Right atrium auricular region (tissue), 2 donors: ENCODE measurements at places on chromosomes 7 and 10.

DNA sequence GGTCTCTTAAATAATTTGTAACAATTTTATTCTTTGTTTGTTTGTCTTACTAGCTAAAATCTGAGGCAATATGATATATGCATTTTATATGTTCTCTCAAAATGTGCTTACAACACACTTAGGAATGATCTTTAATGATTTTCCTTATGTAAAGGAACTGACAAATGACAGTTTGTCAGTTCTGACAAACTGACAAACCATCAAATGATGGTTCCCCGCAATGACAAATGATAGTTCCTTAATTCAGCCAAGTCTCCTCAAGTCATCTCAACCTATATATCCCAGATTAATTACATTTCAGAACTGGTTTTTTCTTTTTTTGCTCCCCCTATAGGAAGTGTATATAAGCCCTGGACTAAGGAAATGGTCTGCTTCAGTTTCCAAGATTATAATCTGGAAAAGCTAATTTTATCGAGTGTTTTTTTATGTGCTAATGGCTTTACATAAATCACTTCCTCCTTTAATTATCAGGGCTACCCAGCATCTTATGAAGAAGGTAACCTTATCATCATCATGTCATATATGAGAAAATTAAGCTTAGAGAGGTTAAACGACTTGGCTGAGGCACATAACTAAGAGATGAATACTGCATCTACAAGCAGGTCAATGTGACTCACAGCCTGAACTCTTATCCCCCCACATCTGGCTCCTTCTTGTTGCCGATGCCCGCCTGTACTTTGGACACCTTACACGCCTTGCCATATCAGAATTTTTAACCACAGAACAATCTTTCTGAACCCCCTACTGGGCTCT, 75.1 kb downstream of the RELN start:
- no peak for DNase-seq

DNA sequence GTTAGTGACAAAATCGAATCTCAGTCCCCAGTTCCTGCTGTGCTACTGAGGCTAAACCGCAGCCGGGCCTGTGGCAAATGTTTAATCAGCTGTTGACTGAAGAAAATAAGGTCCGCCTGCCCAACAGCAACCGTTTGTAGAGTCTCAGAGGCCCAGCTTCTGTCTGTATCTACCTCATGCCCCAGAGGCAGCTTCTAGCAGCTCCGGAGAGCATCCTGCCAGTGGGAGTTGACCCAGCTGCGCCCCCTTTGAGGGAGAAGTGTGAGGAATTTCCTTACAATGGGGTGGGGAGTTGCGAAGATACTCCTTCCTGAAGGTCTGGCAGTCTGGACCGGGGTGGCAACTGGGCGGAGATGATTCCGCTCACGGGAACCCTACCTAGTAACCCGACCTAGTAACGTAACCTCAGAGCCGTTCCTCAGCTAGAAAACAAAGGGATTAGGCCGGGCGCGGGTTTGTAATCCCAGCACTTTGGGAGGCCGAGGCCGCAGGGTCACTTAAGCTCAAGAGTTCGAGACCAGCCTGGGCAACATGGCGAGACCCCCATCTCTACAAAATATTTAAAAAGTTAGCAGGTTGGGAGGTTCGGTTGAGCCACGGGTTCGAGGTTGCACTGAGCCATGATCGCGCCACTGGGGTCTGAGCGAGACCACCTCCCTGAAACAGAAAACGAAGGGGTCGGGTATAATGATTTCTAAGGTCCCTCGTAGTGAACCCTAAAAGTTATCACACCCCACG, 846 bp upstream of the ZNF775 start:
- DNase-seq: peak; percentile 74

DNA sequence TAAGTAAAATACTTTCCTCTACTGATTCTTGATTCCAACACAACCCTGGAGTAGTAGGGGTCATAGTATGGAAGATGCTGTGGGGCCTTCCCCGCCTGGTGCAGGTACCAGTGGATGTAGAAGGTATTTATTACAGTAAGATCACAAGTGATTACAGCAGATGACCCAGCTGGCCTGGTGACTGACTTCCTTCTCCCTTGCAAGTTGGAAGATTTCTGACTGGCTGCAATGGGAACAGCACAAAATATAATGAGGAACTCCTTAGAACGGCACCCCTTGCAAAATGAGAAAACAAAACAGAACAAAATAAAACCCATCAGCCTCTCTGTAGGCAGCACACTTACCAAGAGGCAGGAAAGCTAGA, 61.7 kb upstream of the TARP start:
- no peak for DNase-seq

DNA sequence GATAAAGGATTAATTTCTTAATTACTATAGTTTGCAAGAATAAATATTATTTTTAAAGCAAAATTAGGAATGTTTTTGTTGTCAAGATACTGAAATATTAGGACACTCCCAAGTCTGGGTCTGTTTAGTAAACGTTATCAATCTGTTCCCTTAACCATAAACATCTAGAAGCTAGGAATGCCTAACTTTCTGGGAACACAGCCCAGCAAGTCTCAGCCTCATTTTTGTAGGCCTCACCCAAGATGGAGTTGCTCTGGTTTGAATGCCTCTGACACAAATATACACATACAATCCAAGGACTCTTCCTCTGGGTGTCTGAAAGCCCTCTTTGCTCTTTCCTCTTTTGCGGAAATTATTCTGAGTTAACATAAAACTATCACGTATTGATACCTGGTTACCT, 487.4 kb upstream of the CELF2 start:
- peak; percentile 18 for DNase-seq

- no peak for DNase-seq
These were observed 47.2 kb downstream of the THNSL1 start for GRCh38 chr10:25063644-25064043.

DNA sequence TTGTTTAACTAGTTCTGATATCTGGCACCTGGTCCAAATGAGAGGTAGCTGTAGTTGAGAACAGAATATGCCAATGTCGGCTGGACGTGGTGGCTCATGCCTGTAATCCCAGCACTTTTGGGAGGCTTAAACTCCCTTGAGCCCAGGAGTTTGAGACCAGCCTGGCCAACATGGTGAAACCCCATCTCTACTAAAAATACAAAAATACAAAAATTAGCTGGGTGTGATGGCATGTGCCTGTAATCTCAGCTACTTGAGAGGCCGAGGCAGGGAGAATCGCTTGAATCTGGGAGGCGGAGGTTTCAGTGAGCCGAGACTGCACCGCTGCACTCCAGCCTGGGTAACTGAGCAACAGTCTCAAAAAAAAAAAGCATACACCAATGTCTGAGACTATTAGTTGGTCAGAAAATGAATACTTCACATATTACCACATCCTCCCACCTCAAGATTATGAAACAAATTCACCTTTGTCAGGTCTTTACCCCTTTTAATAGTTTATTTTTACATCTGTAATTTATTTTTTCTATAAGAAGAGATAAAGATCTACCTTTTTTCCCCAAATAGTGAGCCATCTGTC, 38.8 kb downstream of the EPC1 start:
- no peak for DNase-seq

DNA sequence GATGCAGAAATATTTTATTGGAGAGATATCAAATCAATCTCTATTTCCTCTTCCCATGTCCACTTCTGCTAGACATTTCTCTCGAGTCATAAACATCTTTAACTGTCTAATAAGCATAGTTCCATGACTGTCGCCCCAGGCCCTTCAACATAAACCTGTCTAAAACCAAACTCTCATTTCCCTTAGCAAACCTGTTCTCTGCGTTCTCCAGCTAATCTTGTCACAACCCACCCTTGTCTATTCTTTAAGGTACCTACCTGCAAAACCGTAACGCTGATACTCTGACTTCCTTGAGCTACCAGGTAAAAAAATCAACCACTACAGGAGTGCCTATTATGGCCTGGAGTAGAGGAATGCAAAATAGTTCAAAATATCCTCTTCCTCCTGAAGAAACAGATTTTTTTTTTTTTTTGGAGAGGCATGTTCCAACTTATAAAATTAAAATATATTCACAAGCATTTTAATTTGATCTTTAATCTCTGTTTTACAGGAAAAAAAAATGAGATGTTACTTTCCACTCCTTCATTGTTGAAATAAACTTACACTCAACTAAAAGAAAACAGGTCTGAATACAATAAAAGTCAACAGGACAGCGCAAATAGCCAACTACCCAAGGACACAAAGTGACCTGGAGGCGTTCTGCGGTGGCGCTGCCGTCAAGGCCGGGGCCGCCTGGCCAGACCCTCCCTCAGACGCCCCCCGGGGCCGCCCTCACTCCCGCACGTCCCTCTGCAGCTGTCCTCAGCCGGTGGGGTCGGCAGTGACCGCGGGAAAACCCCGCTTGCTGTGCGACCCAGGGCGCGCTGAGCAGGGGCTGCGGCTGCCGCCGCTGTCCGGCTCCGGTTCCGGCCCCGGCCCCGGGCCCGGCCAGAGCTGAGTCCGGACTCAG, 765 bp downstream of the SLC25A40 start:
- DNase-seq: no peak

DNA sequence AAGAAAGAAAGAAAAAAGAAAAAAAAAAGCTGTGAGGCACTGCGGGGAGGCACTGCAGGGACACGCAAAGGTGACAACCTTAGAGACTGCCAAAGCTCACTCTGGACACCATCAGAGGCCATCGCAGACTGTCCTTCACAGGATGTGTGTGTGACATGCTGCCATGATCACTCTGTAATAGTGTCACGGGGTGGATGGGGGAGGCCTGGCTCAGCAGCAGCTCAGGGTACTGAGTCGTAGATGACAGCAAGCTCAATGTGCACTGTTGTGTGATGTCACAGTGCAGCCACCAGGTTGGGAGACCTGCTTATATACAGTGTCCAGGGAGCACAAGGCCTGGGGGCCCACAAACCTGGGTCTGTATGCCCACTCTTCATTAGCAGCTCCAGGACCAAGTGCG, 83.3 kb downstream of the SLIT1 start:
- peak; percentile 66 for DNase-seq

DNA sequence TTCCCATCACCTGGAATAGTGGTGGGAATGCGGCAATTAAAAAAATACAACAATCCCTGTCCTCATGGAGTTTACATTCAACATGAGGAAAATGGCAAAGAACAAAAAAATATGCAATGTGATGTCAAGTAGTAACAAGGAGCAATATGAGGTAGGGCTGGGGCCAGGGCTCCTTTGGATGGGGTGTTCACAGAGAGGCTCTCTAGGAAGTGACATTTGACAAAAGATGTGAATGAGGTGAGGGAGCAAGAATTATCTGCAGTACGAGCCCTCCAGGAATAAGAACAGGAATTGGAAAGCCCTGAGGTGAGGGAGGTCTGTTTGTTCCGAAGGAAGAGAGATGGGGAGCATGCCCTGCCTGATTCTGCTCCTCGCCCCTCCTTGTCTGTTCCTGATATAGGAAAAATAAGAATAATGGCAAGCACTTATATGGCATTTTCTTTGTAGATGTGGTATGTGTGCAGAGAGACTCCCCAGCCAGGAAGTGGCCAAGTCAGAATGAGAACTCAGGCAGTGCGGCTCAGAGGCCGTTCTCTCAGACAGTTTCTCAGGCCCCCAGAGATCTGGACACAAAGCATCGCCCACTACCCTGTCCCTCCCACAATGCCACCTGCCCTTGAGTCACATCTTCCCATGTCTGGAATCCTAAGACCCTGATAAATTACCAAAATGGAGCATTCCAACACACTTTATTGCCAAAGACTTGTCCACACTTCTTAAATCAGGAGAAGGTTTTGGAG, 105.6 kb downstream of the APBB1IP start:
- no peak for DNase-seq

GRCh38 chr10:24793648-24794379, 70.1 kb upstream of the ARHGAP21 start:
- no peak for DNase-seq

DNA sequence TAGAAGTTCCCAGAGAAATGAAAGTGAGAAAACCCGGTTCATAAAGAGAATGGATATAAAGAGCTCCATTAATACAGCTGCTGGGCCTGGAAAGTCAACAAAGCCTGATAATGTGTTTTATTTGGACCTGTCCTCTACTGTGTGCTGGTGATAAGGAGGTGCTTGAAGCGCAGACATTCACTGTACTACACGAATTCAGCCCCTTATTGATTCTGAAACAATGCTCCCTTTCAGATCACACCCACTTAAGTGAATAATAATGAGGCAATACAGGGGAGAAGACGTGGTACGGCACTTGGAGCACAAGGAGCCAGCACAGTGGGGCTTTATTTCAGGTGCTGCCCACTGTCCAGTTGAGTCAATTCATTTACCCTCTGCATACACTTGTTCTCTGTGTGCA, 260.8 kb downstream of the FGFR2 start:
- no peak for DNase-seq

DNA sequence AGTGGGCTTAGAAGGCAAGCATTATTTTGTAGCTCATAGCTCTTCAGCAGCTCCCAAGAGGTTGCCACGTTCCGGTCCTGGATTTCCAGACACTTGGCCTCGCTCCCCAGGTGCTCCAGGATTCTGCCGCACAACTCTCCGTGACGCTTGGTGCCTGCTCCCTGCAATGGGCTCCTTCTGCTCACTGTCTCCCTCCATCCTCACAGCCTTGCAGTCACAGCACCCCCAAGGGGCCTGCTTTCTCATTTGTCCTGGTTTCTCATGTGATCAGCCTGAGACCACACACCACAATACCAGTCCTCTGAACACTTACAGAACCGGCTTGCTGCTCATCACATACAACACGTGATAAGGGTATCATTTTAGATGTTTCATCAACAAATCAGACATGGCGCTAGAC, 9.8 kb downstream of the IGFBP3 start:
- no peak for DNase-seq

DNA sequence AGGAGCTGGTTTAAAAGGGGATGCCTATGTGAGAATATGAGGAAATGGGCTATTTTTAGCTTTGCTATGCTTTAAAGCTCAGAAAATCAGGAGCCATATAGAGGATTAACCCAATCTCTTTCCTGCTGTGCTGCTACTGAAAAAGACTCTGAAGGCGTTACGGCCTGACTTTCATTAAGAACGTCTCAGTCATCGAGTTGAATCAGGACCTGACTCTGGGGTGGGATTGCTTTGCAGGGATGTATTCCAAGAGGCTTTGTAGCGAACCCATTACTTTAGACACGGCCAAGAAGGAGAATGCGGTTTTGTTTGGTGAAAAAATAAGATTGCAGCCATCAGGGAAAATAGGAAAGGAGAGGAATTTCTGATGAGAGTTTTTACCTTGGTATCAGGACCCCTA, 426.9 kb downstream of the CCSER2 start:
- no peak for DNase-seq
